ENCODE measurements at places on chromosomes 12 and 14. TPM values are rescaled to one million over a fixed set of nuclear protein-coding genes. Genes with fewer than 3 reads are reported as not detected.

Gene SPIC
- not detected for total RNA-seq

Gene PCED1B
- total RNA-seq: 2.8 TPM

Gene TOMM20L
- total RNA-seq: not detected

- DNase-seq: no peak
Observed at GRCh38 chr14:100065111-100065871, at the start of gene EVL. Gene EVL (plus strand): TSS chr14:100065422. CDS start chr14:100065501, 79 bp downstream.

DNA sequence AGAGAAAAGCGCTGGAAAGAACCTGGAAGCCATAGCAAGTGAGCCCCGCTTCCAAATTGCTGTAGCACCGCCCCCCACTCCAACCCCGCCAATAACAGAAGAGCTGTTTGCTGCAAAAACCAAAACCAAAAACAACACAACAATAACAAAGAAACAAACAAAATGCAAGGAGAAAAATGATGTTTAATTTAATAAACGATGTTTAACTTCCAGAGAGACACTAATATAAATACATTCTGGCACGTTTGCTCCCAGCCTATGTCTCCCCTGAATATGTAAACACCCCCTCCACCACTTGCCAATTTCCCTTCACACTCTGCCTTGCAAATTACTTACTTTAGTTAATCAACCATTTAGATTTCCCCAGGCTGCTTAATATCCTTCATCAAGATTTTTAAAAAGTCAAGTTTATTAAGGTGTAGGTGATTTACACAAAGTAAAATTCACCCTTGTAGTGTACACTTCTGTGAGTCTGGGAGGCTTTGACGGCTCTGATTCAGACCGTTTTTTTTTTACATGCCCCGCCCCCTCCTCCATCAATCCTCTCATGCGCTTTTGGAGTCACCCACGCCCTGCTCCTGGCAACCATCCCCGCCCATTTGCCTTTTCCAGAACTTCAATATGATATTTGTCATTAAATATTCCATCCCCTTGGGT lies 482 bp upstream of the IFI27L2 start:
- DNase-seq: peak; percentile 54

- DNase-seq: no peak
Observed at GRCh38 chr14:104603711-104604401, 716 bp downstream of the TMEM179 start.

Gene E2F7
- total RNA-seq: 36.7 TPM

DNA sequence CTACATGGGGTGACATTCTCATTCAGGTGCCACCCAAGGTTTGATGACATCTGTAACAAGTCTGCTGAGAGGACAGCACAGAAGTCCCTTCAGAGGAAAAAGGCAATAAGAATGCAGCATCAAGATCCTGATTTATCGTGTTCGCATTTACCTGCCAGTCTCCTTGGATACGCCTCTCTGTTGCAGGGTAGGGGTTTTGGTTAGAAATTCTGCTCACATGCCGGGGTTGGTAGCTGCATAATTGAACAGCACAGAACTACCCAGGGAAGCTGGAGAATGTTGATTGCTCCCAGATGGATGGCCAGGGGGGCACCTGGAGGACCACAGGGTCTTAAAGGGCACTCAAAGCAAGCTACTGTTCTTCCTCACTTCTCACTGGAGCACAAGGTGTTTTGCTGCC lies 31.1 kb upstream of the CHST11 start:
- DNase-seq: no peak

DNA sequence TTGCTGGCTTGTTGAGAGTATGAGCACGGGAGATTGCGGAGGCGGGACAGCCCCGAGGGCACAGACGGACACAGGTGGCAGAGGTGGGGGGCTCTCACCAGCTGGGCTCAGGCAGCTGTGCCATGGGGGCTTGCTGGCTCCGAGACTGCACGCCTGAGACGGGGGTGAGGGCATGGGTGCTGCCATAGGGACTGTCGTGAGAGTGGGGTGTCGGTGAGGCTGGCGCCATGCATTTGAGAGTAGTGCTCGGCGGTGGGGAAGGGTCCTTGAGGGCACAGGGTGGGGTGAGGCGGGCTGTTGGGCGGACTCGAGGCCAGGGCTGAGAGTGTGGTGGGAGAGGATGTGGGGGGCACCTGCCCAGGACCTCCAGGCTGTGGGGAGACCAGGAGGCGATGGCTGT lies 40.7 kb upstream of the TEX22 start:
- no peak for DNase-seq

DNA sequence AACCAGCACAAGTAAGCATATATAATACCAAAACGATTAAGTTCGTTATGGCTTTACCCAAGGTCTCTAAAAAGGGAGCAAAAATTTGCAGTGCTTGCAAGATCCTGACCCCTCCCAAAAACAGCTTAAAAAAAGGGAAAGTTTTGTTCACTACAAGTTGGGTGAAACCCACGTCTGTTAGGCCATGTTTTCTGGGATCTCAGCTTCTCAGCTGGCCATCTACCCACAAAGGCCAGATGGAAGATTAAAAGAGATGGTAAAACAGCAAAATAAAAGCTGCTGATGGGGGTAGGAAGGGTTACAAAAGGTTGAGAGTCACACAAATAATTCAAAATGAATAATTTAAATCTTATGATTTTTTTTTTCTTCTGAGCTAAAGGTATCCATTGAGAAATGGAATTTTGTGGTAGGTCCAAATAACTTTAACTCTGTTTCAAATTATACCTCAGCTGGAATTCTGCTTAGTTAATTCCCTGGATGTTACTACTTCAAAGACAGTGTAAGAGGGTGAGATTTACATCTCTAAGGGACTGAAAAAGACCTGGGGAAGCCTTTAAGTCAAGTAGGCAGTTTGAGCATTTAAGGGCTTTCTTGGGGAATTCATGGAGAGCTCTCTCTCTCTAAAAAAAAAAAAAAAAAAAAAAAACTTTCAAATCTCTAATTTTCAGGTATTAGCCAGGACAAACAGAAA lies 185.6 kb upstream of the NAV3 start:
- DNase-seq: no peak

Gene FAM90A1
- total RNA-seq: not detected

DNA sequence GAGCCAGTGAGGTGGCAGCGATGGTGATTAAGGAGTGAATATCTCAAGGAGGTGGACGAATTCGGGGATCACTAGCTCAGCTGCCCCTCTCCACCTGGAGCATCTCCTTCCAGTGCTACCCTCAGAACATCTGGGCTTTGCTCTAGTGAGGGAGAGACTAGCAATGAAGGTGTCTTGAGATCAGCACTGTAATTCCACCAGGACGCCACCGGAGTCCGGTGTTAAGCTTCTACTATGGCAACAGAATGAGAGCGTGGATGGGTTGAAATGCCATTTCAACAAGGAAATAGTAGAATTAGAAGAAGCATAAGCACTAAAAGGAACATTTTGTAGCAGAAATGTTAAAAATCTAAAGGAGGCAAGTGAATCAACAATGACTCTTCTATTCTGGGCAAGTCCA lies 61.1 kb downstream of the NTF3 start:
- DNase-seq: no peak

Gene CMA1
- not detected for total RNA-seq

GRCh38 chr12:79056775-79057174 lies 192.2 kb downstream of the SYT1 start:
- DNase-seq: peak; percentile 38

Gene CLMN
- total RNA-seq: 2.8 TPM

- peak; percentile 45 for DNase-seq
Observed at GRCh38 chr12:68805592-68806120, 2.3 kb upstream of the MDM2 start.

DNA sequence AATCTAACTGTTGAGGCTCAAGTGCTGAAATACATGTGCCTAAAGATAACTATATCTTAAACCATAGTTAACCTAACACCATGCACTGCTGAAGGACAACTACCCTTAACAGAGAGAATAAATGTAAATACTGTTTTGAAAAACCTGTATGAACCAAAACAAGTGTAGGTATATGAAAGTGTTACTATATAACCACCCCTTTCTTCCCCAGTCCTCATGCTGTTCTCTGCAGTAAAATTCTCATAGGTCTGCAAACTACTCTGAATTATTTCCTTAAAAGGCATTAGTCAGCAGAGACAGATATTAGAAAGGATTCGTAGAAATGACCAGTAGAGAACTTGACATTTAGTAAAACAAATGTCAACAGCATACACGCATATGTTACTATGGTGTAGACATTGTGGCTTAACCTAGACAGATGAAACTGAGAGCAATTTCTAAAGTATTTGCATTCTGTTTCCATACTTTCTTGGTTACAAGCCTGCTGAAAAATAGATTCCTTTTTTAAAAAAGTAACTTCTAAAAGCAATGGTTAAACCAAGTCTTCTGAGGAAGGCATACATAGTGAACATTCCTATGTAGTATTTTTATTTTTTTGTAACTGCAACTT lies 13.9 kb downstream of the CSRP2 start:
- no peak for DNase-seq

DNA sequence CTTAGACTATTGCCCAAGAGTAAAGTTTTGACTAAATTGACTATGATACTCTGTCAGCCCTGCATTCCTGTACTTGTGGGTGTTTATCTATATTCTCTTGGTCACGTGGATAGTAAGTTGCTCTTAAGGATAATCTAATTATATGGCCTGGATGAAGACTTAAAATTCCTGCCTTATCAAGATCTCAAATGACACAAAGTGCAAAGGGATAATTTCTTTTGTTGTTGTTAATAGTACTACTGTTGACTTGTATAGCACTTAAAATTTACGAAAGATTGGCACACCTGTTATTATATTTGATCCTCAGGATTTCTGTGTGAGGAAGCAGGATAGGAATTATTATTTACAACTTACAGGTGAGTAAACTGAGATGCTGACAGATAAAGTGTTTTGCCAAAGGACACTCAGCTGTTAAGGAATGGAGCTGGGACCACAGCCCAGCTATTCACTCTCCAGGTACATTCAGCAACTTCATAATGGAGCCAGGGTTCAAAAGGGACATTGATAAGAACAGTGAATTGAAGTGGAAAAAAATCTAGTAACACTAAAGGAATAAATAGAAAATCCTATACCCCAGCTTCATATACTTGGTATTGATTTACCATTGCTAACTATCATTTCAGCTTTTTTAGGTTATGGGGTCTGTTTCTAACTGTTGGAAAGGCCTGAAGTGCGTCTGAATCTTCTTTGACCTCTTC lies 53.4 kb upstream of the EVL start:
- no peak for DNase-seq

Gene MAP3K9
- 5.8 TPM for total RNA-seq

DNA sequence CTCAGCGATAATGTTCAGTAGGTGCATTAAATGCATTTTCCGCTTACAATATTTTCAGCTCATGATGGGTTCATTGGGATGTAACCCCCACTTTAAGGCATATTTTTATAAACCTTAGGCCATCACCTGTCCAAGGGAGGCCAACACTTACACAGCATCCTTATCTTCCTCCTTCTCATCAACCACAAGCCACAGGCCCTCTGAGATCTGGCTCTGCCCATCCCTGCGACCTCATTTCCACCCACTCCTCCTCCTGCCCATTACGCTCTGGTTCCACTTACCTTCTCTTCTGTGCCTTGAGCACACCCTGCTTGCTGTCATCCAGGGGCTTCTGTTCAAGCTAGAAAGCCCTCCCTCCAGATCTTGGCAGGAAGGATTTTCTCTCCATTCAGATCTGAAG lies 93.2 kb downstream of the EGLN3 start:
- DNase-seq: no peak

- peak; percentile 12 for DNase-seq
Observed at GRCh38 chr12:123671876-123672275, 963 bp downstream of the TCTN2 start.

Gene FITM1
- total RNA-seq: not detected

- DNase-seq: no peak
Observed at GRCh38 chr12:130444061-130444460, 106.4 kb downstream of the PIWIL1 start.

DNA sequence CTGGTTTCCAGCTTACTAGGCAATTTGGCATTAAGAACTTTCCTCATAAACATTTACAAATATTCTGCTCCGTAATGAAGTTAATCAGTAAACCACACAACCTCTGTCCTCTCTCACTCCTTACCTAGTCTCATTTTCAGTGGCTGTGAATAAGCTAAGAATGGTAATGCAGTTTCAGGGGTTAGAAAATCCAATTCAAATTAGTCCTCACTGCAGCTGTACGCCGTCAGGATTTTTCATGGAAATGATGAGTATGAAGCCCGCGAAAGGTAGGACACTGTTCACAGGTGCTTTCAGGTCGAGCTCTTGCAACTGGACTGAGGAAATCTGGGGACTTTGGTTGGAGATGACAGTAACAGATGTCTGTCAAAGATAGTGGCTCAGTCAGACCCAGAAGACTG lies 29.6 kb downstream of the NR1H4 start:
- no peak for DNase-seq

DNA sequence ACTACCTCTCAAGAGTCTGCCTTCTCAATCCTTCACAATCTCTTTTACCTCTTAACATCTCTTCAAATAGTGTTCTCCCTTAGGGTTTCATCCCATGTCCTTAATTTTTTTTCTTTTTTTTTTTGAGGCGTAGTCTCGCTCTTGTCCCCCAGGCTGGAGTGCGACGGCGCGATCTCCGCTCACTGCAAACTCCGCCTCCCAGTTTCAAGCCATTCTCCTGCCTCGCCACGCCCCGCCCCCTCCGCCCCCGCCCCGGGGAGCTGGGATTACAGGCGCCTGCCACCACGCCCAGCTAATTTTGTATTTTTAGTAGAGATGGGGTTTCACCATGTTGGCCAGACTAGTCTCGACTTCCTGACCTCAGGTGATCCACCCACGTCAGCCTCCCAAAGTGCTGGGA lies 7.0 kb upstream of the BCAT1 start:
- no peak for DNase-seq

Gene OR4N5
- total RNA-seq: not detected

- DNase-seq: no peak
Observed at GRCh38 chr14:98462908-98463307, 809.1 kb downstream of the BCL11B start.

DNA sequence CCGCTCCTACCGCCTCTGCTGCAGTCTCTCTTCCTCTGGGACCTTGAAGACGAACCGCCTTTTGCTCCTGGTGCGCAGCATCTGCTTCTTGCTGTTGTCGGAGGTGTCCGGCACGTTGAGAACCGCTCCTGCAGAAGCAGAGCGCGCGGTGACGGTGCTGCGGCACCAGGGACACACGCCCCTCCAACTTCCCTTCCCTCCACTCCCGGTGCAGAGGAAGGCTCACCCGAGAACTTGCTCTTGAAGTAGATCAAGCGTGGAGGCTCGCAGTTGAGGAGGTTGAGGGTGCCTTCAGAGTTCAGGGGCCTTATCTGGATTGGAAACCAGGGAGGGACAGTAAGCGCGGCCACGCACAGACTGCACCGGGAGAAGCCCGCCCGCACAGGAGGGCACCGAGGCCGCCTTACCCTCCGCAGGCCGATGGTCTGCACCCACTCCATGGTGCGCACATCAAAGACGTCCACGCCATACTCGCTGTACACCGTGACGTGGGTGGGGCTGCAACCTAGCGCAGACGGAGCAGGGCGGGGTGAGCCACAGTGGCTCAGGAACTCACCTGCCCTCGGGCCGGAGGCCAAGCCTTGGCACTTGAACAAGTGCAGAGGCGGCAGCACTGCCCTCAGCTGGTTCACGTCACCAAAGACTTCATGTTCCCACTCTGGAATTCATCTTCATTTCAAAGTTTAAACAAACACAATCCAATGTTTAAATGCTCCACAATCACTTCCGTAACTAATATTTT lies 17.5 kb downstream of the AMN start:
- DNase-seq: no peak

Gene RASSF9
- total RNA-seq: 0.05 TPM
